ENCODE measurements at places on chromosomes 16 and 17.

DNA sequence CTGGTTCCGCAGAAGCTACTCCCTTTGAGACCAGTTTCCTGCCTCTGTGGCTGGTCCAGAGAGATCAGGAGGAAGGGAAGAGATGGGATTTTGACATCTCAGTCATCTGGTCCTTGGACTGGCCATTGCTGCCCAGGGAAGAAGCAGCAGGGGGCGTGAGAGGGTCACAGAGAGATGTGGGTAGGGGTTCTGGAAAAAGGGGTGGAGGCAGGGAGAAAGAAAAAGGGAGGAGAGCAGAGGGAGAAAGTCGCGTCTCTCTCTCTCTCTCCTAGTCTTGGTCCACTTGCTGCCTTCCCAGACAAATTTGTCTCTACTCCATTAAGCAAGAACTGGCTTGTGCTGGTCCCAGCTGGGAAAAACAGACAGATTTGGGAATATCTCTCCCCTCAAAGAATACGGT lies 4.4 kb downstream of the SHBG start:
- peak; percentile 39 for DNase-seq
- H3K4me1 ChIP-seq: no peaks in the 10 kb centered on the region
- H3K27me3 ChIP-seq: no peaks in the 10 kb centered on the region
- H3K27ac ChIP-seq: no peak overlapping the region
- H3K36me3 ChIP-seq: no peaks in the 10 kb centered on the region

- H3K4me1 ChIP-seq: peaks cover 5% of the 10 kb centered on the region
- no peak overlapping the region for H3K4me3 ChIP-seq
- no peak for DNase-seq
- no peak overlapping the region for H3K27ac ChIP-seq
Observed at GRCh38 chr17:4908301-4908700, 5.4 kb upstream of the CHRNE start.

DNA sequence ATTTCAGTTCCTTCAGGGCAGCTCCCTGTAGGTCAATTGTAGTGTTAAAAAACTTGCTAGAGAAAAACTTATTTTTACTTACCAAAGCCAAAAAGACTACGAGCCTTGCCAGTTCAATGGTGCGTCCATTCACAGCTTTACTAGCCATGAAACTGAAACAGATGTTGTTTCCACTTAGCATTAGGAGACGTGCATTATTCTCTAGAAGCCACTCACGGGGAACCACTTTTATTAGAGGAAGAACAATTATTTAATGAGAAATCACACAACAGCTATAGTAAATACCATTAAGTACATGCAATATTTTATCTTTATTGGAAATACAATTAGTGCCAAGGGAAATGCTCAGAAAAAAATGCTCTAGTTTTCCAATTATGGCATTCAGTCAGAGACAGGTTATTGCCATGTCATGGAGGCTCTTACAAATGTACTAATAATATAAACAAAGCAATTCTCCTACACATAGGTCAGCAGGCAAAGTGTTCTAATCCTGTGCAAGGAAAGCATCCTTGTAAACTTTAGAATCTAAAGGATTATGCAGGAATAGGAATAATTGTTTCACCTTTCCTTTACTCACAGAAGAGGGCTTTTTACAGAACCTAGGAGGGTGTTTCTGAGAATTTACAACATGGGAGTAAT lies 17.4 kb downstream of the LASP1NB start:
- no peaks in the 10 kb centered on the region for H3K27me3 ChIP-seq
- H3K4me1 ChIP-seq: no peaks in the 10 kb centered on the region
- no peak overlapping the region for H3K27ac ChIP-seq
- no peak overlapping the region for H3K4me3 ChIP-seq
- H3K36me3 ChIP-seq: no peaks in the 10 kb centered on the region
- DNase-seq: no peak

- H3K4me3 ChIP-seq: no peak overlapping the region
- no peak for DNase-seq
- H3K27me3 ChIP-seq: no peaks in the 10 kb centered on the region
- no peak overlapping the region for H3K27ac ChIP-seq
- no peaks in the 10 kb centered on the region for H3K36me3 ChIP-seq
Observed at GRCh38 chr17:72063262-72063661, 57.6 kb upstream of the SOX9 start.

- no peaks in the 10 kb centered on the region for H3K27me3 ChIP-seq
- H3K4me3 ChIP-seq: peak within 1 kb of the TSS; percentile 87
- H3K4me1 ChIP-seq: peaks cover 58% of the 10 kb centered on the region
- DNase-seq: peak; percentile 99
- peak within 1 kb of the TSS; percentile 81 for H3K27ac ChIP-seq
- H3K36me3 ChIP-seq: peaks cover 20% of the 10 kb centered on the region
Observed at GRCh38 chr17:56833809-56834379, at the start of the genes C17orf67 and DGKE. Gene C17orf67, minus strand, starts transcription at chr17:56833920. Its CDS starts 18,110 bp downstream, at chr17:56815810. Gene DGKE, plus strand, starts transcription at chr17:56834151. Its CDS starts 645 bp downstream, at chr17:56834796.

DNA sequence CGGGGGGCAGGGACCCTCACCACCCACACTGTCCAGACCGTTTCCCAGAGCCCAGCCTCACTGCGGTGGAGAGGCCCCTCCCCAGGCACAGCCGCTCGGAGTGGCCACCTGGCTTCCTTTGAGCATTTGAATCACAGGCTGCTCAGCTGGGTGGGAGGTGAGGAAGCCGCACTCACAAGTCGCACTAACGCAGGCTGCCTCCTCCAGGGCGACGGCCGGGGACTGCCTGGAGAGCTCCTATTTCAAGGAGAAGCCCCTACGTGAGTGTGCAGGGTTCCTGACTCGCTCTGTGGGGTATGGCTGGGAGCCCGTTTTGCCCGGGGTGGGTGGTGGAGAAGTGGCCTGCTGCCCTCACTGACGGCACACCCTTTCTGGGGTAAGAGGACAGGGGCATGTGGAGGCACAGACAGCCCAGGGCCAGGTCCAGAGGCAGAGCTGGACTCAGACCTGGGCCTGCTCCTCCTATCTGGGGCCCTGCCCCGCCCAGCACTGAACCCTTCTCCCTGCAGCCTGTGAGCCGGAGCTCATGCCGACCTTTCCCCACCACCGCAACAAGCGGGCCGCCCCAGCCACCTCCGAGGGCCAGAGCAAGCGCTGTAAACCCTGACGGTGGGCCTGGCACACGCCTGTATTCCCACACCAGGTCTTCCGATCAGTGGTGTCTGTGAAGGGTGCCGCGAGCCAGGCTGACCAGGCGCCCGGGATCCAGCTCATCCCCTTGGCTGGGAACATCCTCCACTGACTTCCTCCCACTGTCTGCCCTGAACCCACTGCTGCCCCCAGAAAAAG lies 6.2 kb downstream of the SPATA2L start:
- peaks cover 22% of the 10 kb centered on the region for H3K36me3 ChIP-seq
- no peak overlapping the region for H3K4me3 ChIP-seq
- H3K27ac ChIP-seq: no peak overlapping the region
- H3K4me1 ChIP-seq: peaks cover 11% of the 10 kb centered on the region
- H3K27me3 ChIP-seq: no peaks in the 10 kb centered on the region

GRCh38 chr16:88876942-88877526 lies 10.6 kb upstream of the PABPN1L start:
- H3K4me3 ChIP-seq: no peak overlapping the region
- no peaks in the 10 kb centered on the region for H3K27me3 ChIP-seq
- DNase-seq: no peak
- no peak overlapping the region for H3K27ac ChIP-seq

GRCh38 chr17:73478334-73478733 lies 165.9 kb downstream of the SDK2 start:
- no peak overlapping the region for H3K27ac ChIP-seq
- H3K27me3 ChIP-seq: no peaks in the 10 kb centered on the region
- no peak overlapping the region for H3K4me3 ChIP-seq
- no peak for DNase-seq

- H3K4me3 ChIP-seq: no peak overlapping the region
- no peak overlapping the region for H3K27ac ChIP-seq
- H3K36me3 ChIP-seq: peaks cover 8% of the 10 kb centered on the region
Observed at GRCh38 chr16:3530371-3530914, 29.6 kb downstream of the CLUAP1 start.

GRCh38 chr17:65557349-65558310 lies 3.8 kb downstream of the AXIN2 start:
- peaks cover 9% of the 10 kb centered on the region for H3K27me3 ChIP-seq
- peaks cover 31% of the 10 kb centered on the region for H3K4me1 ChIP-seq
- H3K27ac ChIP-seq: no peak overlapping the region

- H3K4me1 ChIP-seq: no peaks in the 10 kb centered on the region
- H3K4me3 ChIP-seq: no peak overlapping the region
- no peak for DNase-seq
- H3K27ac ChIP-seq: no peak overlapping the region
- H3K36me3 ChIP-seq: no peaks in the 10 kb centered on the region
Observed at GRCh38 chr17:13405080-13405479, 196.6 kb downstream of the HS3ST3A1 start.

DNA sequence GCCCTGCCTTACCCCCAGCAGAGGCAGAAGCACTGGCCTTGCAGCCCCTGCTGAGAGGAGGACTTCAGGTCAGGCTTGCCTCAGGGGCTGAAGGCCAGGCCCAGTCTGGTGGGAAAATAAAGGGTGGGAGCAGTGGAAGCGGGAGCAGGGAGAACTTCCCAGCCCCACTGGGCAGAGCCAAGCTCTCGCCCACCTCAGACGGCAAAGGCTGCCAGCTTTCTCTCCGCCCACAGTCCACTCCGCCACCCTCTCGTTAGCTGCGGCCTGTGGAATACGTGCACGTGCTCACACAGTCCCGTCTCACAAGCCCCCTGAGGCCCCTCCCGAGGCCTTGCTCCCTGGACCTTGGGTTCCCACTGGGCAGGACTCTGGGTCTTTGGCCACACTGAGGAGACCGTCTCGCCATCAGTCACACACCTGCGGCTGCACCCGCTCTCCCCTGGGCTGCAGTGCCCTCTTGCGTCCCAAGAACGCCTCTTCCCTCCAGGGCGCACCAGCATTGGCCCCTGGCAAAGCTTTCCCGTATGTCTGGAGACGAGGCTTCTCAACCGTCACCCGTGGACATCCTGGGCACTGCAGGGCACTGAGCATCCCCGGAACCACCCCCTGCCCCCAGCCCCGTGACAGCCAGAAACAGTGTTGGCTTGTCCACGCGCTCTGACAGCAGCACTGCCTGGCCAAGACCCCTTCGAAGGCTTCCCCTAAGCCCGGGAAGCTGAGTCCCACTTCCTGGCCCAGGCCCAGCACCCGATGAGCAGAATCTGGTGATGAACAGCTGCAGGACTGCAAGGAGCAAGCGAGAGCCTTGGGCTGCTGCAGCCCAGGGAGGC lies 8.3 kb downstream of the MRPL28 start:
- H3K27ac ChIP-seq: no peak overlapping the region
- H3K4me1 ChIP-seq: peaks cover 3% of the 10 kb centered on the region
- peaks cover 3% of the 10 kb centered on the region for H3K27me3 ChIP-seq
- DNase-seq: peak; percentile 76
- H3K4me3 ChIP-seq: peak overlapping the region; percentile 59

GRCh38 chr17:17590141-17590751 lies 1.3 kb downstream of the PEMT start:
- H3K36me3 ChIP-seq: no peaks in the 10 kb centered on the region
- peak overlapping the region; percentile 94 for H3K27ac ChIP-seq
- H3K4me1 ChIP-seq: peaks cover 25% of the 10 kb centered on the region
- no peaks in the 10 kb centered on the region for H3K27me3 ChIP-seq
- no peak for DNase-seq

- no peaks in the 10 kb centered on the region for H3K36me3 ChIP-seq
- H3K27me3 ChIP-seq: no peaks in the 10 kb centered on the region
- no peak overlapping the region for H3K4me3 ChIP-seq
Observed at GRCh38 chr16:61323456-61323855, 712.8 kb downstream of the CDH8 start.

DNA sequence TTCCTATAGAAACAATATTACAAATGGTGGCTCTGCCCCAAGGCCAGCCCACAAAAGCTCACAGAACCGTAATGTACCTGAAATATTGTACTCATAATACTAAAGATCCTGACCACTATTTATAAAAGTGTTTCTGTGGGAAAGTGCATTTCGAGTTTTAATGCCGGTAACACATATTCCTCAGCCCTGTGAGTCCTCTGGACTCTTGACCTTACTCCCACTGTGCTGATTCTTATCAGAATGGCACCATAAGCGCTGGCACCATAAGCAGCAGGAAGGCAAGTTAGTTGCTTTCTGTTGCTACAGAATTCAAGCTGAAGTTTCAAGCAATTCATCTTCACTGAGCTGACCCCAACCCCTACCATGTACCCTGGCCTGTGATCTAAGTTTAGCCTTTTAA lies 36.4 kb upstream of the MED13 start:
- no peak overlapping the region for H3K27ac ChIP-seq
- H3K27me3 ChIP-seq: peaks cover 6% of the 10 kb centered on the region
- no peak overlapping the region for H3K4me3 ChIP-seq
- peaks cover 15% of the 10 kb centered on the region for H3K4me1 ChIP-seq
- DNase-seq: no peak
- no peaks in the 10 kb centered on the region for H3K36me3 ChIP-seq

DNA sequence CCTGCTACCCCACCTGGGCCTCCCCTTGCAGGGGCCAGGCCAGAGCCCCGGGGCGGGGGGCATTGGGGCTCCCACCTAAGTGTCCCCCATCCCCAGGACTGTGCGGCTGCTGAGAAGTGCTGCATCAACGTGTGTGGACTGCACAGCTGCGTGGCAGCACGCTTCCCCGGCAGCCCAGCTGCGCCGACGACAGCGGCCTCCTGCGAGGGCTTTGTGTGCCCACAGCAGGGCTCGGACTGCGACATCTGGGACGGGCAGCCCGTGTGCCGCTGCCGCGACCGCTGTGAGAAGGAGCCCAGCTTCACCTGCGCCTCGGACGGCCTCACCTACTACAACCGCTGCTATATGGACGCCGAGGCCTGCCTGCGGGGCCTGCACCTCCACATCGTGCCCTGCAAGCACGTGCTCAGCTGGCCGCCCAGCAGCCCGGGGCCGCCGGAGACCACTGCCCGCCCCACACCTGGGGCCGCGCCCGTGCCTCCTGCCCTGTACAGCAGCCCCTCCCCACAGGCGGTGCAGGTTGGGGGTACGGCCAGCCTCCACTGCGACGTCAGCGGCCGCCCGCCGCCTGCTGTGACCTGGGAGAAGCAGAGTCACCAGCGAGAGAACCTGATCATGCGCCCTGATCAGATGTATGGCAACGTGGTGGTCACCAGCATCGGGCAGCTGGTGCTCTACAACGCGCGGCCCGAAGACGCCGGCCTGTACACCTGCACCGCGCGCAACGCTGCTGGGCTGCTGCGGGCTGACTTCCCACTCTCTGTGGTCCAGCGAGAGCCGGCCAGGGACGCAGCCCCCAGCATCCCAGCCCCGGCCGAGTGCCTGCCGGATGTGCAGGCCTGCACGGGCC lies 1.9 kb downstream of the WFIKKN1 start:
- H3K4me1 ChIP-seq: peaks cover 11% of the 10 kb centered on the region
- DNase-seq: no peak
- no peak overlapping the region for H3K4me3 ChIP-seq
- H3K27ac ChIP-seq: no peak overlapping the region
- peaks cover 4% of the 10 kb centered on the region for H3K36me3 ChIP-seq

Data from activated naive CD8-positive, alpha-beta T cell treated with anti-CD3 and anti-CD28 coated beads, Interleukin-2, amount 50 U/mL, for 24 hours (primary cell).